Umbilical cord (tissue), 2 donors: ENCODE measurements at places on chromosomes 16 and 17. TPM values are rescaled to one million over a fixed set of nuclear protein-coding genes. Genes with fewer than 3 reads are reported as not detected.

GRCh38 chr17:354651-355556, 2.3 kb upstream of the RPH3AL start:
- no peak for DNase-seq

DOC2A gene
- 0.48 TPM for total RNA-seq

DNA sequence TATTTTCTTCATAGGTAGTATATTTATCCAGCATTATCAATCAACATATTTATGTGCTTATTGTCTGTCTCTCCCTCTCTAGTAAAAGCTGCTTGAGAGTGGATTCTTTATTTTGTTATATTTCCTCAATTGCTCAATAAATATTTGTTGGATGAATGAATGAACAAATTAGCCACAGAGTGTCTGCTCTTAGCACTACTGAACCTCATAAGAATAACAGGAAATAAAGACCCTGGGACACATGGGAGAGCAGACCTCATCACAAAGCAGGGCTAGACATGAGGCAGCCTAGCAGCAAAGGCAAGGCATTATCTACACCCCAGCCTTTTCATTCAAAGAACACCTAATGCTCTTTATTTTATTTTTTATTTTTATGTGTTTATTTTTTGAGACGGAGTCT, 34.9 kb upstream of the TANC2 start:
- no peak for DNase-seq

DNA sequence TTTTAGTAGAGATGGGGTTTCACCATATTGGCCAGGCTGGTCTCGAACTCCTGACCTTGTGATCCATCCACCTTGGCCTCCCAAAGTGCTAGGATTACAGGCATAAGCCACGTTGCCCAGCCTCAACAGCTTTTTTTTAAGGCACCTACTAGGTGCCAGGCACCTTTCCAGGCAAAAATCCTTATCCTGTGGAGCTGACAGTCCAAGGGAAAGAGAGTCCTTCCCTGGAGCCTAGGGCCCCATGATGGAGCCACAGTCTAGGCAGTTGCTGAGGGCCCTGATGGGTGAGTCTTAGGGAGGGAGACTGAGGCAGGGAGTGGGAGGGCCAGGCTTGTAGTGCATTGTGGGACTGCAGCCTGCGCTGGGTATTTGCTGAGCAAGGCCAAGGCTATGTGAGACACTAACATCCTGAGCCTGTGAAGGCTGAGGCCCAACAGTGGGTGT, 79.6 kb upstream of the TOB1 start:
- no peak for DNase-seq
